D721Med (cell line): ENCODE measurements at places on chromosomes 11 and 22.

DNA sequence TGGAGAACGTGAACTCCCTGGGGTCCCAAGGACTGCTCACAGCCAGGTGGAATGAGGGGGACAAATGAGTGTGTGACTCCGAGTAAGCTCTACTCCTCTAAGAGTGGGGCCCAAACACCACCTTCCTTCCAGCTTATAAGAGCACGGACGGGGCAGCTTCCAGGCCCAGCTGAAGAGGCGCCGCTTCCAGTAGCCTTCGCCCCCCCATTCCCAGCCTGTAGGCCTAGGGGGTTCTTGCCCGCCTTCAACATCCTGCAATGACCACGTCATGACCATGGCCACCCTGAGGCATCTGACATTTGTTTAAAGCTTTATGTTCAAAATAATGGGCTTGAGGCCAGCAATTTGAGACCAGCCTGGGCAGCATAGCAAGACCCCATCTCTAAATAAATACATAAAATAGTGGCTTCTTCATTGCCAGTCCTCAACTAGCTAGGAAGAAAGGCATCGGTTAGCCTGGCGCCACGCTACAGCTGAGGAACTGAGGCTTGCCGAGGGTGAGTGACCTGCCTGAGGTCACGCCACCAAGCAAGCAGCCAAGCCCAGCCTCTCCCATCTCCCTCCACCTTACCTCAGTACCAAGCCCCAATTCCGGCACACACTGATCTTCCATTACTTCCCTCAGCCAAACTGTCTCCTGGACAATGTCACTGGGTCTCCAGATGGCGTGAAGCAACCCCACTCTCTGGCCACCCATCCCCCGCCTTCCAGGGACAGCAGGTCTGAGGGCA is 7.8 kb upstream of the TNFRSF13C start:
- DNase-seq, result no peak

GRCh38 chr11:78099666-78100065 is 20.0 kb upstream of the NDUFC2 start:
- no peak for DNase-seq

GRCh38 chr22:38843201-38843656 is 599 bp downstream of the NPTXR start:
- peak; percentile 42 for DNase-seq

- no peak for DNase-seq
Measured at GRCh38 chr11:47106798-47107411, 69.8 kb downstream of the ARFGAP2 start.

- DNase-seq, result no peak
Measured at GRCh38 chr11:7905961-7906429, 25.1 kb downstream of the OR10A6 start.

DNA sequence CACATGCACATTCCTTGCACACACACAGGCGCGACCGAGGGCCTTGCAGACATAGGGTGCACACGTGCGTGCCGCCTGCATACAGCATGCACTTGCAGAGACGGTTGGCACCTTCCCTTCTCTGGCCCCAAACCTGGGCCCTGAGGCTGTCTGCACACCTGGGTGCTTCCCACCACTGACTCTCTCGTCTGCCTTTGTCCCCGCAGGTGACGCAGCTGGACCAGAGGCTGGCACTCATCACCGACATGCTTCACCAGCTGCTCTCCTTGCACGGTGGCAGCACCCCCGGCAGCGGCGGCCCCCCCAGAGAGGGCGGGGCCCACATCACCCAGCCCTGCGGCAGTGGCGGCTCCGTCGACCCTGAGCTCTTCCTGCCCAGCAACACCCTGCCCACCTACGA is 38.0 kb downstream of the CDKN1C start:
- DNase-seq, result no peak

DNA sequence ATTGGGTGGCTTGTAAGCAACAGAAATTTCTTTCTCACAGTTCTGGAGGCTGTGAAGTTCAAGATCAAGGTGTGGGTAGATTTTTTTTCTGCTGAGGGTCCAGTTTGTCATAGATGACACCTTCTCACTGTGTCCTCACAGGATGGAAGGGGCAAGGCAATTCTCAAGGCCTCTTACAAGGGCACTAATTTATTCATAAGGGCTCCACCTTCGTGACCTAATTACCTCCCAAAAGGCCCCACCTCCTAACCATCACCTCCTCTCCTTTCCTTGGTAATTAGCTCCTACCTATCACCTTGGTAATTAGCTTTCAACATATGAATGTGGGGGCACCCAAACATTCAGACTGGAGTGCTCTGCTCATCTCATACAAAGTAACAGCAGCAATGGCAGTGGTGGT is 92.3 kb upstream of the CD44 start:
- no peak for DNase-seq

GRCh38 chr11:36408498-36409136 is 101.5 kb downstream of the TRAF6 start:
- no peak for DNase-seq

- DNase-seq, result no peak
Measured at GRCh38 chr22:30675436-30675835, 7.8 kb upstream of the DUSP18 start.

GRCh38 chr11:122900587-122901202 is 18.1 kb downstream of the JHY start:
- no peak for DNase-seq

GRCh38 chr11:117861151-117862018 is 15.1 kb downstream of the FXYD6 start:
- no peak for DNase-seq

DNA sequence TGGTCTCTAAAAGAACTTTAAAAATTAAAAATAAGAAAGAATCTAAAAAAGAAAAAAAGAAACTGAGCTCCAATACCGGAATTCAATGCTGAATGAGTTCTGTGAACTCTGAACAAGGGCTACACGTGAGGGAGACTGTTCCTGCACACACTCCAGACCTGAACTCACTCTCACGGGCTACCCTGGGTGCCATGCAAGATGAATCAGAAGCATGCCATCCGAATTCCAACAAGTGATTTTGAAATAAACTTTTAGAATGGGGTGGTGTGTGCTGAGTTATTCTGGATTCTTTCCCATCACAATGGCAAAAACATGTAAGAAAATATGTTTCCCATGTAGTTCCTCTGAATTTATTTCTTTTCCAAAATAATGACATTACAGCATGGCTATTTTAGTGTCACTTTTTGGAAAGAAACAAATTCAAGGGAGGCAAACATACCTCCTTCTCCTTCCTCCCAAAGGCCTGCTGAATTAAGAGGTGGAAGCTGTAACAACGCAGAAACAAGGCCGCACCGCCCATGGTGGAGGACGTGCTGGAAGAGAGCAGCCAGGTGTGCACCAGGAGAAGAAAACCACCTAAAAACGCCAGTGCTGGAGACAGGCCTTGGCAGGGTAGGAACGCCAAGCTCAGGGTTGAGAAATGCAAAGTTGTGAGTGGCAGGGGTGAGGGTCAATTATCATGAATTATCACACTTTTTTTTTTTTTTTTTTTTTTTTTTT is 63.2 kb upstream of the ARFGAP3 start:
- DNase-seq, result no peak
